Stimulated activated CD8-positive, alpha-beta memory T cell treated with anti-CD3 and anti-CD28 coated beads, Interleukin-4, amount 100 ng/mL, for 1 hour (primary cell): ENCODE measurements at places on chromosomes 11 and 22.

- no peak for DNase-seq
These were observed 1190.9 kb downstream of the LRRC4C start for GRCh38 chr11:40268551-40268950.

DNA sequence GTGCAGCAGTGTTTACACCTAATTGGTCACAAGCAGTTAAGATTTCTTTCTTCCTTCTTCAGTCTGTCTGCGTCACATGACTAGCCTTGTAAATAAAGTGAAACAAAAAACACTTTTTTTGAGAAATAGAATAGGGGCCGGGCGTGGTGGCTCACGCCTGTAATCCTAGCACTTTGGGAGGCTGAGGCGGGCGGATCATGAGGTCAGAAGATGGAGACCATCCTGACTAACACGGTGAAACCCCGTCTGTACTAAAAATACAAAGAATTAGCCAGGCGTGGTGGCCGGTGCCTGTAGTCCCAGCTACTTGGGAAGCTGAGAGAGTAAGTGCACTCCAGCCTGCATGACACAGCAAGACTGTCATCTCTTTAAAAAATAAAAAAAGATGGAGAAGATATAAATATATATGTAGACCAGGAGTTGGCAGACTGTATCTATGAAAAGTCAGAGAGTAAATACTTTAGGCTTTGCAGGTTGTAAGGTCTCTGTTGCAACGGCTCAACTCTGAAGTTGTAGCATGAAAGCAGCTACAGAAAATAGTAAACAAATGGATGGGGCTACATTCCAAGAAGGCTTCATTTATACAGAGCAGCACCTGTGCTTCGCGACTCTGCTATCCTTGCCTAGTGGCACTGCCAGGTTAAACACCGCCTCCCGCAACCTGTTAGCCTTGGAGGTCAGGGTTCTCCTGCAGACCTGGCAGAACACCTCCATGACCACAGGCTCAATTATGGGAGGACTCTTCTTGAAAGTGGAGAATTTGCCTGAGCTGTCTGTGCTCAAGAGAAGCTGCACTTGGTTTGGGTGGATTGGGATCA lies 55.9 kb downstream of the PPP6R2 start:
- DNase-seq, result no peak

- no peak for DNase-seq
These were observed 13.6 kb upstream of the APOL5 start for GRCh38 chr22:35703861-35704584.

DNA sequence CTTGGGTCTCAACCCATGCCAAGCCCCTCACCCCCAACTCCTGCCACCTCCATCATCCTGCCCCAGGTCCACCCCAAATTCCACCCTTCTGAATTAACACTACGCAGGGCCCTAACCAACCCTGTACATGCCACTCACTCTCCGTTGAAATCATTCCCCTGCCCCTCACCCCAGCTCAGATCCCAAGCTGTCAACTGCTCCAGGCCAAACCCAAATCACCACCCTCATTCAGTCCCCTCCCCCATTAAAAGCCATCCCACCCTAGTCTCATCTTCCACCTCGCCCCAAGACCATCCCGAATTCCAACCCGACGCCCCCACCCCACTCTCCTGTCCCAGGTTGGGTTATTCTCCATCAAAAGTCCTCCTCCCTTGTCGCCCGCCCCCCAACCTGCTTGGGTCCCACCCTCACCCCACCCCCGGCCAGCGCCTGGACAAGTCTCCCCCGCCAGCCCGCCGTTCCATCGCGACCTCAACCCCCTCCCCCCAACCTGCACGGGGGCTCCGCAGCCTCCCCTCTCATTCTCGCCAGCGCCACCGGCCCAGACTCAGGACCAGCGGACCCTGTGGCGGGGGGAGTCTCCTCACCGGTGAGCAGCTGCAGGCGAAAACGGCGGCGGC lies 466 bp downstream of the FAM168A start:
- DNase-seq, result no peak

GRCh38 chr22:26527574-26528465 lies 15.5 kb upstream of the TFIP11 start:
- no peak for DNase-seq

GRCh38 chr11:72771507-72771906 lies 19.3 kb upstream of the ARAP1 start:
- DNase-seq, result no peak

DNA sequence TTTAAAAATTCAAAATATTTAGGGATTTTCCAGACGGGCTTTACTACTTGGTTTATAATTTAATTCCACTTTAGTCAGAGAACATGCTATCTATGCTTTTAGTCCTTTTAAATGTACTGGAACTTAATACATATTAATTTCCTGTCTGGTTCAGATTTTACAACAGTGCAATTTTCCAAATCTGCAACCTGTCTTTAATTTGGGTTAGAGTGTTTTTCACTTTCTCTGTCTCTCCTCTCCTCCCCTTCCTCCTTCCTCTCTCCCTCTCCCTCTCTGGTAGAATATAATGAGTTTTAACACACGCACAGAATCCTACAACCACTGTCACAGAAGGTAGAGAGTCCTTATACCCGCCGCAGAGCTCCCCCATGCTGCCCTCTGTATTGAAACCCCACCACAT lies 950.7 kb downstream of the BRD1 start:
- DNase-seq, result no peak

DNA sequence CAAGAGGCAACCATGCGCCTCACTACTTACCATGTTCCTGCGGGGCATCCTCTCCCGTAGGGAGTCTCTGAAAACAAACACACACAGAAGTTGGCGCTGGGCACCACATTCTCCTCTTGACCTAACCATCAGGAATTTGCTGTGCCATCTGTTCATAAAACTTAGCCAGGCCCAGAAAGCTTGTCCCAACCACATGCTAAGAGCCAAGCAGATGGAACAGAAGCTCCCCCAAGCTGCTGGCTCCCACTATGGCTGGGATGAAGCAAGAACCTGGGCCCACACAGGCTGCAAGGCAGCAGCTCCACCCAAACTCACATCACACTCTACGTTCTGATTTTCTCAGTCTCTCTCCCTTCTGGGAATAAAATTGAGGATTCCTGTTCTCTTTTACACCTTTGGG lies 17.4 kb downstream of the HPS4 start:
- no peak for DNase-seq

DNA sequence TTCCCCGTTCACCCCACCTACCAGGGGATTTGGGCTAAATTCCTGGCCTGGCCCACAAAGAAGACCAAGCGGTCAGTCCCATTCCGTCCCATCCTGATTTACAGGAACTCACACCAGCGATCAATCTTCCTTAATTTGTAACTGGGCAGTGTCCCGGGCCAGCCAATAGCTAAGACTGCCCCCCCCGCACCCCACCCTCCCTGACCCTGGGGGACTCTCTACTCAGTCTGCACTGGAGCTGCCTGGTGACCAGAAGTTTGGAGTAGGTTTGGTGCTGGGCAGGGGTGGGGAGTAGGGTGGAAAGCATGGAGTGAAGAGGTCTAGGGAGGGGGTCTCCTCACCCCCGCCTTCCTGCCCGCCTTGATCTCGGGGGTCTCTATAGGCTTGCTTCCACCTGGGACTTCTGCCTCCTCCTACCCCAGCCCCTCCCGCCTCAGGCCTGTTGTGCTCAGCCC lies at the start of gene SERPING1:
Gene SERPING1, plus strand, starts transcription at position 225 of the 455 bp plus-strand sequence. CDS start 586 bp downstream, outside the sequence.
- no peak for DNase-seq

DNA sequence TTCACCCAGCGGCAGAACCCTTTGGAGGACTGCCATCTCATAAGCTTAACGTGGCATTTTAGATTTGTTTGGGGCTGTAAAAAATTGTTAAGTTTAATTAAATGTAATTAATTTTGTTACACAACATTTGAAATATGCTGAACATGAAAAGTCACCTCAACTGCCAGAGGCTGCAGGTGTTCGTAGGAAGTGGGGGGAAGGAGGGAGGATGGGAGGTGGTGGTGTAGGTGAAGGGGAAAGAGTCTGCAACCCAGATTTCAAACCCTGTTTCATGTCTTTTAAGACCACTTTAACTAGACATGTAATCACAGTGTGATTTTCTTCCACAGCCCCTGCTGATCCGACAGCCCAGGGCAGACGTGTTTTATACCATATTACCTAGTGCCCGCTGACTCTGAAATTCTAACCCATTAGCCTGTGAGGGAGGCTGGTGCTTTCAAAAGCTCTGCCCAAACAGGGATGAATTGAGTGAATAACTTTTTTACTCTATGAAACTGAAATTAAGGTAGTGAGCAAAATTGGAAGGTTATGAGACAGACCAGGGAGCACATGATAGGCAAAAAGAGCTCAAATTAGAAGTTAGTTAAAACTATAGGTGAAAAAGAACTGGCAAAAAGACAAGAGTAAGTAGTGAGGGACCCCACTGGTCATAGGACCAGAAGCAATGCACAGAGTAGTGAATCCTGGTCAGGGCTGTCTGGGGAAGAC lies 279.8 kb downstream of the DDX10 start:
- DNase-seq, result no peak

DNA sequence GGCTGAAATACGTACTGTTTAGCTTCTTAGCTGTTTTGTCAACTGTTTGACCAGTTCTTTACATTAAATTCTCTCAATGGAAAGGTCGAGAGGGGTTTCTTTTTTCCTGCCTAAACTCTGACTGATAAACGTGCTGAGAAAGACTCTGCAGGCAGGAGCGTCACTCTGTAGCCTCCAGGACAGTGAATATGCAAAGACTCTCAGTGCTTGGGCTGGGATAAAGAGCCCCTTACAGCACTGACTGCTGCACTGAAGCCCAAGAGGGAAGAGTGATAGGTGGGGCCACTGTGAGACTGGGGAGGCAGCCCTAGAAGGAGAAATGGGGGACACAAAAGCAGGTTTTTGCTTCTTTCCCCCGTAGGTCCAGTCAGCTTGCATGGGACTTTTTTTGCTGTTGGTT lies 213.5 kb downstream of the TENM4 start:
- no peak for DNase-seq

DNA sequence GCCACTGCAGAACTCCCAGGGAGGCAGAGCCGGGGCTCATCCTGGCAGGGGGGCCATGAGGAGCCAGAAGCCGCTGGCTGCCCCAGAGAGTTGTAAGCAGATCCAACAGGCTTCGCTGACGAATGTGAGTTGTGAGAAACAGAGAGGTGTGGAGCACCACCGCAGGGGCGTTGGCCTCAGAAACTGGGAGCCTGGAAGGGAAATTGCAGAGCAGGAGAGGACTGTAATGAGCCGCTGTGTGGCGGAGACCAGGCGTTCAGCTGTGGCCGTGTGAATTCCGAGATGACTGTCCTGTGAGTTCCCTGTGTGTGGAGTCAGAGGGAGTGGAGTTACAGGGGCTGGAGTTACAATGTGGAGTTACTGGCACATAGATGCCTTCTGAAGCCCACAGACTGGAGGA lies 27.7 kb upstream of the ETS1 start:
- DNase-seq, result no peak

DNA sequence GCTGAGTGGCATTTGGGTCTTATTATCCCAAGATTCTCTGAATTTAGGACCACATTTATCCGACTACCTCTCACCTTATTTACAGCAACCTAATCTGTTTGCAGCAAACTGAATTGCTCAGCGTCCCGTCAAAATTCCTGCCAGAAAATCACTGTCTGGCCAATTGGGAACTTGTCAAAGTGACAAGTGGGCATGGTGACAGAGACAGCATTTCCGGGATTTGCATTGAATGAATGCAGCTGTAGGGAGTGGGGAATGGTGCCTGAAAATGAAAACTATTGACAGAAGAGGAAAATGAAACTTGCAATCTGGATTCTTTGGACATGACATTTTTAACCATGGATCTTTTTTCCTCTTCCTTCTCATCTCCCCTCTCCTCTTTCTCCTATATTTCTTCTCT lies 113.8 kb downstream of the NELL1 start:
- DNase-seq, result no peak

DNA sequence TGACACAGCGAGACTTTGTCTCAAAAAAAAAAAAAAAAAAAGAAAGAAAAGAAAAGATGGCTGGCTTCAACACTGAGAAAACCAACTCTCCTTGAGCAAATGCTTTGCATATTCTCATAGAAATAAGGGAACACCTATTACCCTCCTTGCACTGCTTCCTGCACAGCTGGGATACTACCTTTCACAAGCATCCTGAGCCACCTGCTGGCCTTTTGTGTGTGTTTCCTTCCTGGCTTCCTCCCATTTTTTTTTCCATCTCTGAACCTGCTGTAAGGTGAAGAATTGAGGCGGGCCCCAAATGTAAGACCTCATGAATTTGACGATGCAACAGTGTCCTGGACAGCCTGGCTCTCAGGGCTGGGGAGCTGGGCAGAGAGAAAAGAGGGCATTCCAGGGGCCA lies 1.9 kb upstream of the RFPL3 start:
- DNase-seq, result no peak

GRCh38 chr11:93654226-93654625 lies 7.3 kb upstream of the CEP295 start:
- no peak for DNase-seq

- no peak for DNase-seq
These were observed 380.5 kb downstream of the SHANK2 start for GRCh38 chr11:70871881-70872280.

GRCh38 chr11:57349491-57350274 lies 11.5 kb downstream of the P2RX3 start:
- peak; percentile 38 for DNase-seq

DNA sequence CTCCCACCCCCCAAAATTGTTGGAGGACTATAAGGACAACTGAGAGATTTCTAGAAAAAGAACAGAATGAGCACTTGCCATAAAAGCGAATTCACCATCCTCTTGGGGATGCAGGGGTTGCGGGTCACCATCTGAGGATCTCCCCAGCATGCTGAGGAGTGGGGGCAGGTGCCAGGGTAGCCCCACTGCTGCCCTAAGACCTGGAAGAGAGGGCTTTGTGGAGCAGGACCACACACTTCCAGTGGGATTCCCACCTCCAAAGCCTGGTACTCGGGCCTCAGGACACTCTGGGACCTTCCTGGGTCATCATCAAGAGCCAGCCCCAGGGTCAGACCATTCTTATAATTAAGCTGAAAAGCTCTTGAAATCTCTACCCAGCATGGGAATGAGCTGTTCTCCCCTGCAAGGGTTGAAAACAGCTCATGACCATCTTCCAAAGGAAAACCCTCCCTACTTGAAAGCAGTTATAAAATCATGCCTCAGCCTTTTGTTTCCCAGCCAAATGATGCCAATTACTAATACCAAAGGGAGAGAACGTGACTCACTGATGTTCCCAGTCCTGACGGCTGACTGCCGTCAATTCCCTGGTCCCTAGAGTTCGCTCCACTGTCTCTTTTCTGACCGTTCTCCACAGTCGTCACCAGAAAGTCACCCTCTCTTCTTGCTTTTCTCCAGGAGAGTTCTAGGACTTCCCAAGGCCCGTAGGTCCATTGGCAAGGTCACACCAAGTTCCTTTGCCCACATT lies 76.8 kb upstream of the CREB3L1 start:
- no peak for DNase-seq

DNA sequence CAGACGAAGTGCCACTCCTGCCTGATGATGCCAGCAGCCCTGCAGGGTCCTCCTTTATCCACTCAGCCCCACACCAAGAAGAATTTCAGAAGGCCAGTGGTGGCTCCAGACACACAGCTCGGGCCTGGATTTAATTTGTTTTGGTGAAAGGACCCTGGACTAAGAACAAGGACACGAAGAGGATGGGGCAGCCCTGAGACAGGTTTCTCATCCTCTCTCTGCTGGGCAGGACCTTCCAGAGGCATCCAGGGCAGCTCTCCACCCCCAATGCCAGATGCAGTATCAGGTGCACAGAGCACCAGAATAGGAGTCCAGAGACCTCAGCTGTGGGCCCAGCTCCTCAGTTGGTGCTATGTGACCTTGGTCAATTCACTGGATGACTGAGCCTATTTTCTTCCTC lies 72.0 kb downstream of the TRIM29 start:
- no peak for DNase-seq
